ENCODE measurements at places on chromosomes 3 and 15.

GRCh38 chr3:140448001-140448400 is 229.9 kb upstream of the TRIM42 start:
- DNase-seq = no peak

GRCh38 chr15:29138260-29138659 is 131.4 kb downstream of the NSMCE3 start:
- no peak for DNase-seq

DNA sequence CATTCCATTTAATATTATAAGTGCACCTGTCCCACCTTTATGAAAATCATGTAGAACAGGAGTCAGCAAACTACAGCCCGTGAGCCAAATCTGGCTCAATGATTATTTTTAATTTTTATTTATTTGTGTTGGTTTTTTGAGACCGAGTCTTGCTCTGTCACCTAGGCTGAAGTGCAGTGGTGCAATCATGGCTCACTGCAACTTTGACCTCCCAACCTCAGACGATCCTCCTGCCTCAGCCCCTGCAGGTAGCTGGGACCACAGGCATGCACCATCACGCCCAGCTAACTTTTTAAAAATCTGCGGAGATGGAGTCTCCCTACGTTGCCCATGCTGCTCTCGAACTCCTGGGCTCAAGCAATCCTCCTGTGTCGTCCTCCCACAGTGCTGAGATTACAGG is 42.0 kb downstream of the MYO1E start:
- no peak for DNase-seq

DNA sequence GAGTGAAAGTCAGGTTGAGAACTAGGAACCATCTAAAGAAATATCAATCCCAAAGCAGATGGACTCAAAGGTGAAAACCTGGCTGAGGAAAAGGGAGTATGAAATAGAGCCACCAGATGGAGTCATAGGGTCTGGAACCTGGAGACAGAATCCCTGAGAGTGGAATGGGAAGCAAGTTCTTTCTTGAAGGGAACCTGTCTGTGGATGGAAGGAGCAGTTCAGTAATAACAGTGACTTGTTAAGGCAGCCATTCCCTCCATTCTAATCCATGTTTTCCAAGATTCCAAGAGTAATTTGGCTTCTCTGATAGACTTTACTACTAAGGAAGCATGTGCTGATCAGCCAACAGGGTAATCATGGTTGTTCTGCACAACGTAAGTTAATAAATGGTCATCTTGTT is 22.5 kb upstream of the AQP9 start:
- DNase-seq = no peak
